ENCODE measurements at places on chromosomes 2 and 18. TPM values are rescaled to one million over a fixed set of nuclear protein-coding genes. Genes with fewer than 3 reads are reported as not detected.
A peak's percentile ranks its signal among the peaks of the same experiment; 100 is the strongest.

Gene SERPINB13
- not detected for total RNA-seq

GRCh38 chr2:179932786-179933185, 71.4 kb upstream of the ZNF385B start:
- no peaks in the 10 kb centered on the region for H3K27me3 ChIP-seq
- H3K27ac ChIP-seq, result no peak overlapping the region
- H3K4me1 ChIP-seq, result no peaks in the 10 kb centered on the region
- DNase-seq, result no peak

Gene DSC2
- not detected for total RNA-seq

Gene CD8B2
- 0.09 TPM for total RNA-seq

Gene NMUR1
- not detected for total RNA-seq

DNA sequence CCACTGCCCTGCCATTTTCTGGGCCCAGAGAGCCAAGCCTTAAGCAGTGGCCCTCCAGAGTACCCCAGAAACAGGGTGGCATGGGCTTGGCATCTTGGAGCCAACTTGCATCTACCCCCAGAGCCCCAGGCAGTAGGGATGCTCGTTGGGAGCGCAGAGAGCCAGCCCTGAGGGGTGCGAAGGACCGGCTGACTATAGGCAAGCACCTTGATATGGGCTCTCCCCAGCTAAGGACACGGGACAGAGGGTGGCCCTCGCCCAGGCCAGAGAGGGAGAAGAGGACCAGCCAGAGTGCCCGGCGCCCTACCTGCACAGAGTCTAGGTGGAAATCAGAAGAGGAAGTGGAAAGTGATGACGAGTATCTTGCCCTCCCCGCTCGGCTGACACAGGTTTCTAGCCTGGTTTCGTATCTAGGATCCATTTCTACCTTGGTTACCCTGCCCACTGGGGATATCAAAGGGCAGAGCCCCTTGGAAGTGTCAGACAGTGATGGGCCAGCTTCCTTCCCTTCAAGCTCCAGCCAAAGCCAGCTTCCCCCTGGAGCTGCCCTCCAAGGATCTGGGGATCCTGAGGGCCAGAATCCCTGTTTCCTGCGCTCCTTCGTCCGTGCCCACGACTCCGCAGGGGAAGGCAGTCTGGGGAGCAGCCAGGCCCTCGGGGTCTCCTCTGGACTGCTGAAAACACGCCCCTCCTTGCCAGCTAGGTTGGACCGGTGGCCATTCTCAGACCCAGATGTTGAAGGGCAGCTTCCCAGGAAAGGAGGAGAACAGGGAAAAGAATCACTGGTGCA, 16.2 kb downstream of the CEP68 start:
- no peak for DNase-seq
- no peak overlapping the region for H3K4me3 ChIP-seq
- peaks cover 19% of the 10 kb centered on the region for H3K4me1 ChIP-seq
- H3K27me3 ChIP-seq, result no peaks in the 10 kb centered on the region
- peak overlapping the region; percentile 41 for H3K27ac ChIP-seq
- H3K36me3 ChIP-seq, result peaks cover 11% of the 10 kb centered on the region

Gene GAREM2
- total RNA-seq, result 7.9 TPM

- peaks cover 22% of the 10 kb centered on the region for H3K36me3 ChIP-seq
- no peak for DNase-seq
- H3K27ac ChIP-seq, result peak overlapping the region; percentile 7
- H3K27me3 ChIP-seq, result no peaks in the 10 kb centered on the region
- H3K4me3 ChIP-seq, result no peak overlapping the region
These were observed 8.8 kb downstream of the NAB1 start for GRCh38 chr2:190657474-190658255.

DNA sequence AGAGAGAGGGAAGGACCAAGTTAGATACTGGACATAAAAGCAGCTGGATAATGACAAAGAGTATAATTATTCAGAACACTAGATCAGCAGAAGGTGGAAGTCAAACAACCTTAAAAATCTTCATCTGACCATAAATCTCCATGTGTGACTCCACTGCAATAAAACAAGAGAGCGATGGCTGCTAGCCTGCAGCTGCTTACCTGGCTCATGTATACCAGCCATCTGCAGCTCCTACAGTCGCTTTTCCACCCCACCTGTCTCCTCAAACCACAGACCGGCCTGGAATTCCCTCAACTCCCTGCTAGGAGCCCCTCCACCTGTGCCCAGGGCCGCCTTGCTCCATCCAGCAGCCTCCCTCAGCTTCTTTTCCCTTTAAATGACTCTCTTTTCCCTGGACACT, 64.5 kb downstream of the SLC4A5 start:
- no peaks in the 10 kb centered on the region for H3K4me1 ChIP-seq
- no peak overlapping the region for H3K4me3 ChIP-seq
- H3K36me3 ChIP-seq, result no peaks in the 10 kb centered on the region
- H3K27me3 ChIP-seq, result peaks cover 21% of the 10 kb centered on the region
- H3K27ac ChIP-seq, result no peak overlapping the region
- DNase-seq, result no peak

- H3K27ac ChIP-seq, result peak overlapping the region; percentile 78
- peaks cover 8% of the 10 kb centered on the region for H3K27me3 ChIP-seq
- peak; percentile 76 for DNase-seq
- peak overlapping the region; percentile 58 for H3K4me3 ChIP-seq
These were observed 224.8 kb upstream of the ID2 start for GRCh38 chr2:8457092-8457481.

Gene ABCB11
- not detected for total RNA-seq

DNA sequence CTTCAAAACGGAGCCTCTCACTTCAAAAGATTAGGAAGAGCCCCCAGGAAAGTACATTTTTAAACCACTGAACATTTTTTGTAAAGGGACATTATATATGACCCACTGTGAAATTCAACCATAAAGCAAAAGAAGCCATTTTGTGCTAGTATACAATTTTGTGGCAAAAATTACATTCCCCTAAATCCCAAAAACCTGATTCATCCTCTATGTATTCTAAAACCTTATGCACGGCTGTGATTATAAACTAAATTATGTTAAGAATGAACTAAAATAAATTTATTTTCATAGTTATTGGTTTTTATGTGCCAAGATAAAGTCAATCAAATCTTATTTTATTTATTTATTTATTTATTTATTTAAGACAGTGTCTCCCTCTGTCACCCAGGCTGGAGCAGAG, 48.5 kb downstream of the RTN4 start:
- DNase-seq, result no peak
- H3K4me1 ChIP-seq, result peaks cover 21% of the 10 kb centered on the region
- no peaks in the 10 kb centered on the region for H3K27me3 ChIP-seq
- no peak overlapping the region for H3K27ac ChIP-seq
- H3K4me3 ChIP-seq, result no peak overlapping the region

Gene SPTBN1
- total RNA-seq, result 52.6 TPM

Gene TCF7L1
- not detected for total RNA-seq

Gene KCNK3
- total RNA-seq, result not detected

DNA sequence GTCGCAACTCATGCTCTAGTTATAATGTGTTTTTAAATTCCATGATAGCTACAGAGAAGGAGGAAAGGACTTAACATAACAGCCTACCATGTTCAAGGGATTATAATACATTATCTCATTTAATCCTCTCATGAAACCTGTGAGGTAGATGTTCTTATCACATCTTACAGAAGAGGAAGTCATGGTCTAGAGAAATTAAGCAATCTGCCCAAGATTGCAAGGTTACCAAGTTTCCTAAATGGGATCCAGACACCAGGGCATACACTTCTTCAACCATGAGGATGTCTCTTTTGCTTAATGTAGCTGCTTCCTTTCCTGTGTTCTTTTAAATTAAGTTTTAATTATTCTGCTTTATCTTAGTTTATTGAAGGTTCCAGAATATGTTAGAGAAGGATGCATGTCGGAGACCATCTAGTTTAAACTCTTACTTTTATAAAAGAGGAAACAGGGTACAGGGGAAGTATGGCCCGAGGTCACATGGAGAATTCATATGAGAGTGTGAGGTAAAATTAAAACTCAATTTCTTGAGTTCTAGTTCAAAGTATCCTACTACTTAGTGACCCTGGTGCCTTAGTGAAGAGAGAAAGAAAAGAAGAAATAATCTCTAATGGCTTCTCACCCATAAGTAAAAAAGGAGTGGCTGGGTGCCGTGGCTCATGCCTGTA, 3.6 kb upstream of the IL1A start:
- no peak overlapping the region for H3K4me3 ChIP-seq
- peaks cover 8% of the 10 kb centered on the region for H3K27me3 ChIP-seq
- H3K4me1 ChIP-seq, result peaks cover 10% of the 10 kb centered on the region
- no peak overlapping the region for H3K27ac ChIP-seq
- DNase-seq, result no peak

Gene XRCC5
- 510 TPM for total RNA-seq

DNA sequence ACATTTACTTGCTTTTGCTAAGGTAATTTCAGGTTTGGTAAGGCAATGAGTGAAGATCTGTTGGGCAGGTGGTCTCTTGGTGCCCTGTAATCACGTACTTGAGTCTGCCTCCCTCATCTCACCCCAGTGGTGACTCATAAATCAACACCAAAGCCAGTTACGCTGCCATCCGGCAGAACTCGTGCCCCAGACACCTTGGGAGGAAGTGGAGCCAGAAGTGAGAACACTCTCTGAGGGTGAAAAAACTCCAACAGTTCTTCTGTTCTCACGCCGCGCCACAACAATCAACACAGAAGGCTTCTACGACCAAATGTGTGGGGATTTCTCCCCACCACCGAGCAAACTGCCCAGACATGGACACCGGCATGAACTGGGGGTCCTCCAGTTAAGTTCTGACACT, 206.2 kb downstream of the ARL4C start:
- peak; percentile 96 for DNase-seq
- H3K4me1 ChIP-seq, result peaks cover 80% of the 10 kb centered on the region
- H3K36me3 ChIP-seq, result no peaks in the 10 kb centered on the region
- peak overlapping the region; percentile 99 for H3K27ac ChIP-seq
- H3K27me3 ChIP-seq, result no peaks in the 10 kb centered on the region

- H3K27ac ChIP-seq, result no peak overlapping the region
- no peak overlapping the region for H3K4me3 ChIP-seq
- H3K36me3 ChIP-seq, result peaks cover 3% of the 10 kb centered on the region
These were observed 211.8 kb downstream of the PLCL1 start for GRCh38 chr2:198016243-198016642.

- no peak for DNase-seq
- no peak overlapping the region for H3K4me3 ChIP-seq
- H3K4me1 ChIP-seq, result no peaks in the 10 kb centered on the region
- H3K36me3 ChIP-seq, result no peaks in the 10 kb centered on the region
- H3K27me3 ChIP-seq, result no peaks in the 10 kb centered on the region
- H3K27ac ChIP-seq, result no peak overlapping the region
These were observed 18.1 kb upstream of the CDH19 start for GRCh38 chr18:66621816-66622576.

GRCh38 chr2:59276917-59277316, 1035.8 kb upstream of the FANCL start:
- no peaks in the 10 kb centered on the region for H3K27me3 ChIP-seq
- H3K4me1 ChIP-seq, result no peaks in the 10 kb centered on the region
- H3K27ac ChIP-seq, result no peak overlapping the region
- no peak overlapping the region for H3K4me3 ChIP-seq
- no peaks in the 10 kb centered on the region for H3K36me3 ChIP-seq

Gene HOXD12
- total RNA-seq, result not detected

Gene RBM44
- total RNA-seq, result 0.42 TPM

DNA sequence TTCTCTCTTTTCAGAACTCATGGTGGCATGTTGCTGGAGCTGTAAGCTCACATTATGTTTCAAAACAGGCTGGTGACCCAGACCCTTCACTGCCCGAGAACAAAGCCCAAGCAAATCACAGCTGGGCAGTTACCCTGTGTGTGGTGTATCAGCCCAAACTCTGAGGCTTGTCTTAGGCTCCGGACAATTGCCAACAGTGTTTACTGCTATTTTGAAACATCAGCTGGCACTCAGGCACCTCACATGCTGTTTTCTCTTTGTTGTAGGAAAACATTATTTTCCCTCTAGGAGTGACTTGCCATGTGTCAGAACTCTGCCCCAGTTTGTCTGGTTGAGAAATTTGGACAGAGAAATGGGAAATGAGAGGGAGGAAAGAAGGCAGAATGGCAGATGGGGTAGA, 237.6 kb upstream of the APCDD1 start:
- peaks cover 13% of the 10 kb centered on the region for H3K27me3 ChIP-seq
- peaks cover 2% of the 10 kb centered on the region for H3K36me3 ChIP-seq
- no peak overlapping the region for H3K4me3 ChIP-seq
- no peak overlapping the region for H3K27ac ChIP-seq
- no peak for DNase-seq
- H3K4me1 ChIP-seq, result peaks cover 19% of the 10 kb centered on the region

DNA sequence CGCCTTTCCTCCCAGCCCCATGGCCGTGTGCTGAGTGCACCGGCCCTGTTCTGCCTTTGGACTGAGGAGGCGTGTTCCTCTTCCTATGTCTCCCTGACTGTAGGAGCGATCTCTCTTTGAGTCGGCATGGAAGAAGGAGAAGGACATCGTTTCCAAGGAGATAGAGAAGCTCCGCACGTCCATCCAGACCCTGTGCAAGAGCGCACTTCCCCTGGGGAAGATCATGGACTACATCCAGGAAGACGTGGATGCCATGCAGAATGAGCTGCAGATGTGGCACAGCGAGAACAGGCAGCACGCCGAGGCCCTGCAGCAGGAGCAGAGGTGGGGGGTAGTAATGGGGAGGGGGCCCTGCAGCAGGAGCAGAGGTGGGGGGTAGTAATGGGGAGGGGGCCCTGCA, 29.4 kb upstream of the ASB1 start:
- no peak overlapping the region for H3K27ac ChIP-seq
- no peak overlapping the region for H3K4me3 ChIP-seq
- H3K4me1 ChIP-seq, result no peaks in the 10 kb centered on the region
- no peak for DNase-seq
- H3K27me3 ChIP-seq, result no peaks in the 10 kb centered on the region
- H3K36me3 ChIP-seq, result no peaks in the 10 kb centered on the region

All from activated CD4-positive, alpha-beta T cell treated with anti-CD3 and anti-CD28 coated beads, Interleukin-2, amount 10 ng/mL, durations not matched to agents 24 days and 14 days (primary cell).